ENCODE measurements at places on chromosomes 12 and 14.
A peak's percentile ranks its signal among the peaks of the same experiment; 100 is the strongest.

DNA sequence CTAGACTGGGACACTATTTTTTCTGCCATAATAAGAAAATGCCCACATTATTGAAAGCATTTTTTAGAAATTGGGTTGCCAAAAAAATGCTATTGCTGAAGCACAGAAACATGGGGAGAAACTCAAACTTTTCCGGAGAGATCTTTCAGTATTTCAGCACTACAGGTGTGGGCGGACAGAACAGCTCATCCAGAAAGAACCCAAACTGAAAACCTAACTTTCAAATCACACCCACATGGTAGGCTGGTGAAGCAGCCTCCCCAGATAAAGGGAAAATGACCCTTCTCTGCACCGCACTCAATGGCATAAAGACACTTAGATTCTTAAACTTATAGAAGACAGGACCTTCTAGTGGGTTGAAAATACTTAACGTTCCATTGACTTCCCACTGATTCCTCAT, 62.3 kb upstream of the TMPO start:
- no peak for DNase-seq

GRCh38 chr14:24597403-24597802, 12.1 kb downstream of the GZMH start:
- no peak for DNase-seq

DNA sequence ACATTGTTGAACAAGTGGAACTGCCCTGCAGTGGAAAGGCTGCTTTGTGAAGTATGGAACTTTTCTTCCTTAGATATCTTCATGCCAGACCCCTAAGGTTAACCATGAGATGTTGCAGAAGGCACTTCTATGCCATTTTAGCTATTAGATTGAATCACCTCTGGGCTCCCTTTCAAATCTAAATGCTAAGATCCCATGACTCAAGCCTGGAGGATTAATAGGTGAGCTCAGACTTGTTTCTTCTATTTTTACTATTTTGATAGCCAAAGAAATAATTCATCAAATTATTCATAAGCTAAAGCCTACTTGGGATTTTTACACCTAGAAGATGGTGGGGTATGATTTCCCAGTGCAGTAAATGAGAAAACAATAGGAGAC, 64.3 kb downstream of the DAD1 start:
- no peak for DNase-seq

GRCh38 chr14:101235335-101236103, 325.8 kb upstream of the DIO3 start:
- DNase-seq: no peak

GRCh38 chr12:13000925-13001774, 1.1 kb upstream of the HEBP1 start:
- DNase-seq: peak; percentile 20

- no peak for DNase-seq
Observed at GRCh38 chr12:124147575-124147974, 147.3 kb upstream of the RFLNA start.

DNA sequence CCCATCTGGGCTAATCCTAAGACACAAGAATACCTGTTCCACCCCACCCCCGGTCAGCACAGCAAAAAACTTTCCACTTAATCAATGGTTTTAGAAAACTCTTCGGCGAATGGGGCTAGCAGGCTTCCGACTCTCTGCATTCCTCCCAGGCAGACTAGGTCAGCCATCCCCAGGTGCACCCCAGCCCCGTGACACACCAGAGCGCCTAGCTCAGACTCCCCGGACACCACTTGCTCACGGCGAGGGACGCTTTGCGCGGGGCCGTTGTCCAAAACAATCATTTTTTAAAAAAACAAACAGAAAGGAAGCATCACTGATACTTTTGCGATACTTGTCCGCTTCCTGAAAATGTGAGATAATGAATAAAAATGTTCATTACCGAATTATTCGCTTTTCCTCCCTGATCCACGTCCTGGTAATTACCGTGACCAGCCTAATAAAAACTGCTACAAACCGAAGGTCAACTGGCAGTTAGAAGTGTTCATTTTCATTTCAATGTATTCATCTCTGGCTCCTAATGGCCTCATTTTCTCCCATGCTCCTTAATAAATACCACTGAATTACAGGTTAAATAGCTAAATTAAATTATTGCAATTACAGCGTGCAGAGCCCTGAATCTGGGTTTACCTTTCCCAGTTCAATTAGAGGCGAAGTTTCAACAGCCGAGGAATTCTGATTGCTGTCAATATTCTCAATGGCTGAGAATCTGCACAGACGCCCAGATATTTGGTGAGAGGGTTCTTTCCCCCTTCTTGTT, 73.1 kb downstream of the BCL11B start:
- no peak for DNase-seq

DNA sequence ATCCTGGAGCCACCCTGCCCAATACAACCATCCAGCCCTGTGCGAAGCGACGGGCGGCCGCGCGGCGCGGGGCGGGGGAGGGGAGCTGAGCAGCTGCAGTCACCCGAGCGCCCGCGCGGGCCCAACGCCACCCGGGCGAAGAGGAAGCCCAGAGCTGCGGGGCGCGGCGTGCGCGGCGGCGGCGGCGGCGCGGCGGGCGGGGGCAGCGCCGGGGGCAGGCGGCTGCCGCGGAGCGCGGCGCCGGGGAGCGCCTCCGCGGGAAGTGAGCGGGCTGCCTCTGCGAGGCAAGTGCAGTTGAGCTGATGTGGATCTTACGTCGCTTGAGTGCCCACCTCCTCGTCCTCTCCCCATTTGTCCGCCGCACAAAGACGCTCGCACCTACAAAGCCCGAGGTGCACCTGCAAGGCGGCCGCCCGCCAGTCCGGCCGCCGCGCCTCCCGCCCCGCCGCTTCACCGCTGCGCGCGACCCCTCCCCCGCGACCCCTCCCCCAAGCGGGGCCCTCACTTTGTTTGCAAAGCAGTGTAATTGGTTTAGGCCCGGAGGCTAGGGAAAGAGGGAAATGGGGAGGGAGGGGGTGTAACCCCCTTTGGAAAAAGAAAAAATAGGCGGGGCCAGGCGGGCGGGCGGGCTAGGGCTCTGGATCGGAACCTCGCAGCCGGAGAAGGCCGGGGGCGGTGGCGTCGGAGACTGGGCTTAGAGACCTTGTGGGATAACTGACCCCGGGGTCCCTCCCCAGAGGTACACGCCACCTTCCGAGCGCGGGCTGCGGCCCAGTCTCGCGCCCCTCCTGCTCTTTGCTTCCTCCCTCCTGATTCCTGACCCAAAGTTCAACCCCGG, at the start of the genes FOXA1 and TTC6:
FOXA1 (minus strand) TSS at position 279 of the 838 bp plus-strand sequence; CDS start at position 2, 277 bp downstream.
TTC6 (plus strand) TSS at position 659 of the 838 bp plus-strand sequence. CDS start 26,436 bp downstream, outside the sequence.
- no peak for DNase-seq

GRCh38 chr14:69241577-69241976, 18.4 kb upstream of the GALNT16 start:
- no peak for DNase-seq

- DNase-seq: no peak
Observed at GRCh38 chr12:5888816-5889315, 56.2 kb downstream of the ANO2 start.

DNA sequence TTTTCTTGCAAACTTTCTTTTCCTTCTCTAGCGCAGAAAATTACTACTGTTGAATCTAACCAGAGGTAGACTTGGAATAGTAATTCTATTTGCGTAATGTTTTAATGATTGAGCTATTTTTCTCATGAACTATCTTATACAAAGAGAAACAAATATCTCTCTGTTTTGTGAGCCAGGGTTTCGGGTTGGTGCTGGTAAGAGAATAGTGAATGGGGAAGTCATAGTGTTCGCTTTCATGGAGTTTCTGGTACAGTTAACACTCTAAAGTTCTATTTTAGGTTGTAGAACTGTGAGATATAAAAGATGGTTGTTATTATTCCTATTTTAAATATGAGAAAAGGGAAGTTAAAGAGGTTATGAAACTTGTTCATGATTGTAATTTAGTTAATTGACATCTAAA, 6.6 kb downstream of the CLEC1B start:
- DNase-seq: peak; percentile 65

DNA sequence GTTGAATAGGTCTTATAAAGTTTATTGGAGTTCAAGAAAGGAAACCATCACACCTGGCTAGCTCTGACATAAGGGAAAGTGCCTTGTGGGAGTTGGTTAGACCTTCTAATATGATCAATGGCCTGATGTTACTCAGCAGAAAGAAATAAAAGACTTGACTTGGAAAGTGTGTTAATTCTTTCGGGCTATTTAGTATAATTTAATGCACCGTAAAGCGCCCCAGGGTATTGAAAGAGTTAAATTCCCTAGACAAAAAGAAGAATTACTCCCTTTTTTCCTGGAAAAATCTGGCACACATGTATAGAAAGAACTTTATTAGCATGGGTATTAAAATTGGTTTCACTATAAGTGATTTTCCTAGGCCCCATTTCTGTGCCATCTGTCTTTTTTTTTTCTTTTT, 1125.7 kb upstream of the FLRT2 start:
- DNase-seq: no peak

DNA sequence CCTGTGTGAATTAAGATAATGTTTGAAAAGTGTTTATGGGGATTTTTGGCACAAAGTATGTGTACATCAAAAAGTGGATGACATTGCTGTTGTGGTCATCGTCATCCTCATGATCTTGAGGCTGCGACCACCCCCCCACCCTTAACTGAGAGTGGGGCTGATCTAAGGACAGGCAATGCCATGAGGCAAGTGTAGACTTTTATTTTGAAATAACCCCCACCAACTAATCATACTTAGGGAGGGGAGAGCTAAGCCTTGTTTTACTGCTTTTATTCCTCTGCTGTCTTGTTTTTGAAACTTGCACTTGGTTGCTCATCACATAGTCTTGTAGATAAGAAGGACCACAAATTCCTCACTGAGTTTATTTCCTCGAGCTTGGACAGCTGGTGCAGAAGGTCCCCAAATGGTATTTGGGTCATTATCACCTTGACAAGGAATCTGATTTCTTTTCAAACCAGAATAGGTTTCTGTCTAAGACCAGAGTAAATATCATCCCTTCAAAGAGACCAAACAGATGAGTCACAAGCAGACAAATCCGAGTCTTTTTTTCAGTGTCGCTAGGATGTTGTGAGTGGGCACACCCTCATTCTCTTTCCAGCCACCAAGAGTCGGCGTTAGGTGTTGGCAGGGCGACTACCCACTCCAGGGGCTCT, 23.9 kb upstream of the SMOC1 start:
- no peak for DNase-seq

GRCh38 chr12:8860165-8860961, 37.9 kb downstream of the A2ML1 start:
- peak; percentile 28 for DNase-seq

DNA sequence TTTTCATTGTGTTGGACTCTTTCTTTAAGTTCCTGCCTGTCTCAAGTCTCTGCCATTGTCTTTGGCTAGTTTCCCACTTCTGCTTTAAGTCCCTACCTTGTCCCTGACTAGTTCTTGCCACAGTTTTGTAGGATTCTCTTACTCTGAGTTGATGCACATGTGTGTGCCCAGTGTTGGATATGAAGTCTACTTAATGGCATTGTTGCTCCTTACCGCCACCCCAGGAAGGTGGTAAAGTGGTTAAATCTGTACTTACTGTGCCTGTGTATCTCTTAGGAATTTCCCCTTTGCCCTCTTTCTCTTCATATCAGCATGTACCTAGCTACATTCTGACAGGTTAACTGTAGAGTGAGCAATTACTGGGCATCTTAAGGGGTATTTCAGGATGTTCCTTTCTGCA, 227.1 kb downstream of the NUBPL start:
- DNase-seq: no peak

- DNase-seq: no peak
Observed at GRCh38 chr14:99592933-99593753, 10.9 kb downstream of the CCDC85C start.

GRCh38 chr12:96056646-96057455, 21.5 kb upstream of the LTA4H start:
- DNase-seq: no peak

DNA sequence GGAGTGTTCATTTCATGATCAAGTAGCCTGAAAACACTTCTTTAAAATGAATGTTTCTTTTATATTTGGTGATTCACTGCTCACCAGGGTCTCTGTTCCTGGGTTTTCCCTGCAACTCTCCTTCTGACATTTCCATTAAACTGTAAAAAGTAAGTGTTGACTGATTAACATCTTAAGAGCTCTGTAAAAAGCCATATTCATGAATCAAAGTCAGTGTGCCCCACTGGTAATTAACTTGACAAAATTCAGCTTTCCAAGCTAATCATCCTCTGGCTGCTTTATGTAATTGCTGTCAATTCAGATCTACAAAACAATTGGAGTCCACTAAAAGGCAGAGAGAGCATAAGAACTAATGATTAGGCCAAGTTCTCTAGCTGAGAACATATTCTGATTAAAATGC, 41.6 kb downstream of the CNTN1 start:
- DNase-seq: no peak

DNA sequence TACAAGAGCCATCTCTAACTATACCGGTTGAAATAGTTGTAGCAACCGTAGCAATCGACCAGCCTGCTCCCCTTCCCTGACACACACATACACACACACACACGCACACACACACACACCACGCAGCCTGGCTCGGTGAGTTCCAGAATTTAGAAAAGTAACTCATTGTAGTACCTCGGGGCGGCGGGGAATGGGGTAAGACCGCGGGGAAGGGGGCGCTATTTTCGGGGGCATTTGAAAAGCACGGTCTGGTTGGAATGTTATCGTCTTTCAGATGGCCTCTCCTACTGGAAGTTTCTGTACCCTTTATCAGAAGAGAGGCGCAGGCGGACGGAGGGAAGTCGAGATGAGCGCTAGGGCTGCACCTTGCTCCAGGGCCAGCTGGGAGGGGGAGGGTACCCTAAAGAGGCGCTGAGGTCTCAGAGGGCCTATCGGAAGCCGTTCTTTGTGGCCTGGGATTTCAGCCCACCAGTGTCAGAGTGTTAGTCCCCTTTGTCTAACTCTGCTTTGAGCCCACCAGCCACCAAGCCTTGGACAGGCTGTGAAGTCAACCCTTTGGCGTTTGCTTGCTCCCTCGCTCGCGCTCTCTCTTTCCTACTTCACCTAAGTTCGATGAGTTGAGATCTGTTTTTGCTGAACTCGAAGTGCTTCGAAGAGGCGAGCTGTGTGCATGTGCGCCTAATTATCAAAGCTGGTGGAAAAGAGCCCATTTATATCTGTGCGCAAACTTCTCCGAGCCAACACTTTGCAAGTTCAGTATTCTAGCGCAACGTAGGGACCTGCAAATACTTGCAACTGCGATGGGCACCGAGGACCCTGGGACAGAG, 837 bp downstream of the COL2A1 start:
- no peak for DNase-seq

DNA sequence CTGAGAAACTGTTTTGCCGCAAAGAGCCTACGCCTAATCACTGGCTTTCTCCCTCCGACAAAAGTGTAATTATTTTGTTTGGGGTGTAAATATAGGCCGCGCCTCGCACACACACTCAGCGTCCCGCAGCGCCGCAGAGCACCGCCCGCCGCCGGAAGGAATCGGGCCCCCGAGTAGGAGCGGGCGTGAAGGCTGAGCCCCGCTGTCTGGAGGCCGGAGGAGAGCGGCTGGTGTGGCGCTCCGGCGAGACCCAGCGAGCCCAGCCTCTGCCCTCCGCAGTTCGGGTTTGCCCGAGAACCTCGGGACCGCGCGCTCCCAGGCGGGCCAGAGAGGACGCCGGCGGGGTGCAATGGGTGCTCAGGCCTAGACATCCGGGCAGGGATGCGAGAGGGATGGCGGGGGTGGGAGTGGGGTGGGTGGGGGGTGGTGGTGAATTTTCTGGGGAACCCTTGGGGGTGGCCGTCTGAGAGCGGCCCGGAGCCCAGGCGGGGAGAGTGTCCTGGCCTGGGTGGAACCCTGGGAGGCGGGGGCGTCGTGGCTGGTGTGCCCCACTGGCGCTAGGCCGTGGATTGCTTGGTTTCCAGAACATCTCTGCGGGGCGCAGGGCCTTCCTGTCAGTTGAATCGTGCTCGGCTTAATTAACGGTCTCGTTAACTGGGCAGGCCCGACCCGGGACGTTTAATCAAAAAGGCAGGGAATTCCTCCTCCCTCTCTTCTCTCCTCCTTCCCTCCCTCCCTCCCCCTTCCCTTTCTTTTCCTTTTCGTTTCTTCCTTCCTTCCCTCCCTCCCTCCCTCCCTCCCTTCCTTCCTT, 4.7 kb upstream of the LHX5 start:
- DNase-seq: no peak

Data from bone marrow (tissue), 2 donors.